ENCODE measurements at places on chromosomes 13 and 19.

GRCh38 chr13:29046588-29046987 is 226.4 kb downstream of the MTUS2 start:
- DNase-seq: no peak

DNA sequence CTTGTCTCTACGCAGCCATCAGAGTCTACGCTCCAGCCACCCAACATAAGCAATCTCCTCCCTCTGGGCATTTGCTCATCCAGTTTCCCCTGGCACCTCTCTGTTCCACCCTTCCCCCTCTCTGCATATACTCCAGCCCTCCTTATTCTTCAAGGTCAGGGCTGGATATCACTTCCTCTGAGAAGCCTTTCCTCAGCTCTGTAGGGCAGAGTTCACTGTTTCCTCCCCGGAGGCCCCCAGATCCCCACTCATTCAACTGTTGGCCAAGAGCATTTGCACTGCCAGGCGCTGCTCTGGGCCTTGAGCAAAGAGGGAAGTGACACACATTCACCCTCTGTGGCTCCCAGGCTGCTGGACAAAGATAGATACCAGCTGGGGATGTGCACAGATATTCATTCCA is 3.3 kb downstream of the FCGRT start:
- no peak for DNase-seq

DNA sequence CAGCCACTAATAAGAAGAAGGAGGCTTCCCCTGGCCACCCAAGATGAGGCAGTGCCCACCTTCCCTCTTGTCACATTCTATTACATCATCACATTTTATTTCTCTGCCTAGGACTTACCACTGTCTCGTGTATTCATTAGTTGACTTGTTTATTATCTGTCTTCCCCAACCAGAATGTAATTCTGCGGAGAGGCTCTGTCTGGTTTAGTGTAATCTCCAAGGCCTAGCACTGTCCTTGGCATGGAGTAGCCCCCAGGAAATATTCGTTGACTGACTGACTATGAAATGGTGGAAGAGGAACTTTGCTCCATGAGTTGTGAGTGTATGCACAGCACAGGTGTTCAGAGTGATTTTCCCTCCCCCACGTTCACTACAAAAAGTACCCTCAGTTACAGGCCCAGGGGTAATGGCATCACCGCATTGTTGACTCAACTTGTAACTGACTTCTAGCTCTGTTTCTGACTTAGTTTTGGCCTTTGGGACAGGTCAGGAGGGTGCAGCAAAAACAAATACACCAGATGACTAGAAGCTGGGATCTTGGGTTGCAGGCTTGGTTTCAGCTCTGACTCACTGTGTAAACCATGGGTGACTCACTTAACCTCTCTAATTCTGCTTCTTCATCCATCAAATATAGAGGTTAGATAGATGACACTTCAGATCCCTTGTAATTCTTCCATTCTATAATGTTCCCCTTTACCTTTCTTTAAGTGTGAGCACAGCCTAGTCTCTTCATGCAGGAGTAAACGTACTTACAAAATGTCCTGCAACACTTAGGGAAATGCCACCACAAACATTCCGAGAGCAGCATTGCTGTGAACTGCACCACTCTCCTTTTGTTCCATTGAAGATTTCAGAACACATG is 229.7 kb downstream of the KCNRG start:
- peak; percentile 75 for DNase-seq

- DNase-seq: no peak
These were observed 77.4 kb upstream of the SPATA13 start for GRCh38 chr13:24083141-24083540.

GRCh38 chr19:41967054-41967783 is 8.1 kb upstream of the RABAC1 start:
- DNase-seq: no peak

DNA sequence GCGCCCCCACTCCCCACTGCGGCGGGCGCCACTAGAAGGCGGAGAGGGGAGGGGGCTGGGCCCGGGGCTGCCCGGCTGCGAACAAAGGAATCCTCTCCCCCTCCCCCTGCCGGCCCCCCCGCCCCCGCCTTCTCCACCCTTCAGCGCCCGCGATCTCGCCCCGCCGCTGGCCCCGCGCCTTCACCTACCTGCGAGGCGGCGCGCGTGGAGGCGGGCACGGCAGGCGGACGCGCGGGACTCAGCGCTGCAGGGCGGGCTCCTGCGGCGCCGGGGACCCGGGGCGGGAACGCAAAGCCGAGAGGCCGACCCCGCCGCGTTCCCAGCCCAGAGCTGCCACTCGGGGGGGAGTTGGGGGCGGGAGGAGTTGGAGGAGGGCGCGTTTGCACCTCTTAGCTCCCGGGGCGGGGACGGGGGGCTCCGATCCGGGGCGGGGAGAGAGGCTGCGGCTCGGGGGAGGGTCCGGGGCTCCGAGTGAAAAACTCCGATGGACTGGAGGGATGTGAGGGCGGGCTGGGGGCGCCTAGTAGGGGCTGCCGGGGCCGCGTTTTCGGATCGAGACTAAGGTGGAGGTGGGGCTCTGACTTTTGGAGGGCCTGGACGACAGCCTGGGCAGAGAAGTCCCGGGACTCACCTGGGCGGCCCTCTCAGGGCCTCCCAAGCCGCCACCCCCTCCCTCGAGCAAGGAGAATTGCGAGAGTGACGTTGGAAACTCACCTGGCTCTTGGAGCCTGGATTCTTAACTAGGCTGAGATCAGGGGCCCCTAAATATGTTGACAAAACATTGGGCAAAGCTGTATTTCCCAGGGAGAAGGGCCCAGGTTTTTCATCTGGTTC is at the start of gene FBN3:
TSS of gene FBN3 (minus strand) at position 332 of the 834 bp plus-strand sequence. CDS start 2,112 bp downstream, outside the sequence.
- no peak for DNase-seq

DNA sequence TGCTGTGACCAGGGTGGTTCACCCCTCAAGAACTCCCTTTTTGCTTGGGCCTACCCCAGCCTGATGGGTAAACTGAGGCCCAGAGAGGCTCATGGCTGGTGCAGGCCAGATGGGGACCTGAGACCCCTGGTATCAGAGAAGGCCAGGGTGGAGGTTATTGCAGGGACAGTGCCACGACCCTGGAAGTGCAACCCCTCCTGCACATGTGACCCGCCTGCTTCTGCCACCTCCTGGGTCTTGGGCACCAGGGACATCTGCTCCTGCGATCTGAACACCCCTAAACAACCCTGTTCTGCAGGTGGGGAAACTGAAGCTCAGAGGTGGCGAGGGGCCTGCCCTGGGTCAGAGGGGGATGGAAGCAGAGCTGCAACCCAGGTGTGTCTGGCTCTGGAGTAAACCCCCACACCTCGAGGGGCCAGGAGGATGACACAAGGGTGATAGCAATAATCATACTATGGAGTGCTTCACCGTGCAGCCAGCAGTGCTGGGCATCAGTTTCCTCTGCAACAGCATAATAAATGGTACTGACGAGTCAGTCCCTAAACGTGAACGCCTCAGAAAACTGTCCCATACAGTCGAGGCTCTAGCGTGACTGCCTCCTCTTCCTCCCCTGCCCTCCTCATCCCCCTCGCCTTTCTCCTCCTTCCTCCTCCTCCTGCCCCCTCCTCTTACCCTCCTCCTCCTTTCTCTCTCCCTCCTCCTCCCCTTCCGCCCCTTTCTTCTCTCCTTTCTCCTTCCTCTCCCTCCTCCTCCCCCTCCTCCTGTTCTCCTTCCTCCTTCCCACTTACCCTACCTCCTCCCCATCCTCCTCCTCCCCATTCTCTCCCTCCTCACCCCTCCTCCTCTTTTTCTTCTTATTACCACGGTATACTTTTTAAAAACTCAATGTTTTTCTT is 4.3 kb downstream of the YJEFN3 start:
- DNase-seq: no peak

DNA sequence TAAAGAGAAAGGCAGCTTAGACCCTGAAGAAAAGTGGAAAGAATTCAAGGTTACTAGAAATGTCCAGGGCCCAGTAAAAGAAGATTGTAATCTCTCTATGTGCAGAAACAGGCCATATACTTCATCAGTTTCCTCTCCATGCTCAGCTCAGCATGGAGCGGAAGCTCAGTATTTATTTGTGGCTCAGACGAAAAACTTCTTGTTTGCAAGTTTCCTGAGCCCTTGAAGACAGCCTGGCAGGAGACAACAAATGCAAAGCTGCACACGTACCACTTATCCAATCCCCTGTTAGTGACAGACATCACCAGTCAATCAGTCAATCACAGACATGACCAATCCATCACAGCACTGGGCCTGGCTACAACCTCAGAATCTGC is 8.1 kb upstream of the KLF2 start:
- DNase-seq: no peak

- no peak for DNase-seq
These were observed 10.8 kb downstream of the FFAR2 start for GRCh38 chr19:35458731-35459391.

- no peak for DNase-seq
These were observed 2.0 kb downstream of the COLGALT1 start for GRCh38 chr19:17557466-17557865.

GRCh38 chr19:48445256-48445605 is 552 bp upstream of the GRWD1 start:
- DNase-seq: no peak

- DNase-seq: no peak
These were observed 437.3 kb upstream of the ZNF507 start for GRCh38 chr19:31908080-31908479.

- no peak for DNase-seq
These were observed 99.6 kb downstream of the PAN3 start for GRCh38 chr13:28237944-28238343.

DNA sequence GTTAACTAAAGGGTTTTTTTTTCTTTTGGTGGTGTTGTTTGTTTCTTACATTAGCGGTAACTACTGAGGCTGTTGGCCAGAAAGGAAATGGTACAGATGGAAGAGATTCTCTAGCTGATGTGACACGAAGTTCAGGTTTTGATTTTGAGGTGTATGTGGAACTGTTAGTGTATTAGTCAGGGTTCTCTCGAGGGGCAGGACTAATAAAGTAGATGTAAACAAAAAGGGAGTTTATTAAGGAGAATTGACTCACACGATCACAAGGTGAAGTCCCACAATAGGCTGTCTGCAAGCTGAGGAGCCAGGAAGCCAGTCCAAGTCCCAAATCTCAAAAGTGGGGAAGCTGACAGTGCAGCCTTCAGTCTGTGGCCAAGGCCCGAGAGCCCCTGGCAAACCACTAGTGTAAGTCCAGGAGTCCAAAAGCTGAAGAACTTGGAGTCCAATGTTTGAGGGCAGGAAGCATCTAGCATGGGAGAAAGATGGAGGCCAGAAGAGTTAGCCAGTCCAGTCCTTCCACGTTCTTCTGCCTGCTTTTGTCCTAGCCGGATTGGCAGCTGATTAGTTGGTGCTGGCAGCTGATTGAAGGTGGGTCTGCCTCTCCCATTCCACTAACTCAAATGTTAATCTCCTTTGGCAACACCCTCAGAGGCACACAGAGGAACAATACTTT is 577.6 kb downstream of the EFNB2 start:
- DNase-seq: no peak

- DNase-seq: no peak
These were observed 46.8 kb upstream of the FARP1 start for GRCh38 chr13:98096059-98096458.

DNA sequence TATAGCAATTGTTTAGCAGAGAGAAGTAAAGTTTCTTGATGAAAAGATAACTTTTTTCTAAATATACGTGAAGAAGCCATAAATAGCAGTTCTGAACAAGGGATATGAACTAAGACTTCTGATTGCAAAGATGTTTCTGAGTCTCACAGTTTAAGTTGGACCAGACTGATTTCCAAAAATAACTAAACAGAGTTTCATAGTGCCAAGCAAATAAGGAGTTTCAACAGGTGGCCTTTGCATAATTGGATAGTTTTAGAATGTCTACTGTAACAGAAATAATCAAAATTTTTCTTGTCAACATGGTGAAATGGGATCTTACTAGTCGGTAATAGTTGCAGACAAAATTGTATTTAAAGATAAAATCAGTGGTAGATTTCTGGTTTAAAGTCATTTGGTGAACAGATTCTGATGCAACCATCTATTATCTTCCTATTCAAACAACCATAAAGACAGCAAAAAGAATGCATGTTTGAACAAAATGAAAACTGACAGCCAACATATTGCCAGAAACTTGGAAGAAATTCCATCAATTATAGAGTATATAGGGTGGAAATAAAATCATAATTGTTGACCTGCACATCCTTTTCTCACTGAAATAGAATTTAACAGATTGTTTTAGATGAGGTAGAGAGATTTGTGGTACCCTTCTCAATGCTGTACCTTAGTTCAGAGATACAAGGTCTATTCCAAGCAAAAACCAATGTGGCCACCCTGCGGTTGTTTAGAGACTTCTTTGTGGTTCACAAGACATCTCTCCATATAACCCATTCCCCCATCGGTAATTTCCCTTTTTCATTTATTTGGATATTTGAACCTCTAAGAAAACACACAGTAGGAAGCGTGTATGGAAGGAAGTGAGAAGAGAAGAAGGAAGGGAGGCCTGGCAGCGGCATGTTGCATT is 275.3 kb downstream of the COG6 start:
- DNase-seq: no peak

GRCh38 chr13:76991432-76991795 is 467 bp upstream of the CLN5 start:
- DNase-seq: peak; percentile 83

DNA sequence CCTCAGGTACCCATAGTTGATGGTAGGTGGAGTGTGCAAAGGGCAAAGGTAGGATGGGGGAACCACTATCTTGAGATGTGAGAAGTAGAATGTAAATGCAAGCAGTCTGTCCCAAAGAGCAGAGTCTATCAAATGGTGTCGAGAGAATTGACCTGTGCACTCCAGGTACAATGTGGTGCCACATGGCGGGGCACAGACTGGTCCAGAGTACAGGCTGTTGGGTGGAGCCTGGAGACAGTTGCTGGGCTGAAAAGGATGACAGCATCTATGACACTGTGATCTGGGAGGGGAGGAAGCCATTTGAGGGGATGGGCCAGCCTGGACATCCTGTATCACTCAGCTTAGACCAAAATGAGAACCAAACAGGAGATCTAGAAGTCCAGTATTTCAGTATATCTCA is 180.6 kb downstream of the ABCC4 start:
- no peak for DNase-seq

DNA sequence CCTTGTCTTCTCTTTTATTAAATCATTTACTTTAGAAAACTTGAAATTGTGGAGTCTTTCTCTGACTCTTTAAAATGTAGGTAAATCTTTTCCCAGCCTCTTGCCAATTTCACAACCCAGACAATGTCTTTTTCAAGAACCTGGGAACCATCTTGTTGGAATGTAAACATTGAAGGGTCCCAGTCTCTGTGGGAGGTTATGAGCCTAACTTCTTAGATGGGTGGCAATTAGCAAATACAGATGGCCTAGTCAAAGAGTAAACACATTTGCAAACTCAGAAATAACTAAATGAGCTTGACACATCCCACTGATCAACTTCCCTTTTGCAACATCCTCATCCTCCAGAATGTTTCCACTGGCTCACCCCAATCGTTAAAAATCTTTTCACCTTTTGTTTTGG is 721.0 kb downstream of the PCDH9 start:
- DNase-seq: no peak

Measured in activated CD4-positive, alpha-beta T cell treated with anti-CD3 and anti-CD28 coated beads for 48 hours (primary cell).